Neural progenitor cell (in vitro differentiated cells): ENCODE measurements at places on chromosomes 12 and 14. TPM values are rescaled to one million over a fixed set of nuclear protein-coding genes. Genes with fewer than 3 reads are reported as not detected.

The TBX3 gene
- total RNA-seq = not detected in 2 replicates

The ALG10 gene
- total RNA-seq = 20.5 and 28.5 TPM in 2 replicates

The CAPS2 gene
- 14.4 and 20.1 TPM in 2 replicates for total RNA-seq

The B4GALNT1 gene
- total RNA-seq = 0.28 and 1.1 TPM in 2 replicates

The VDR gene
- total RNA-seq = 0.09 TPM in 1 of 2 replicates, not detected in the other

The ISM2 gene
- 0.07 and 0.12 TPM in 2 replicates for total RNA-seq

The OR6C2 gene
- not detected in 2 replicates for total RNA-seq

The NPAS3 gene
- total RNA-seq = 0.25 TPM in 1 of 2 replicates, not detected in the other

The TCL1B gene
- 0.12 TPM in 1 of 2 replicates, not detected in the other for total RNA-seq

The CPNE8 gene
- total RNA-seq = 13.0 and 19.5 TPM in 2 replicates

The FOXA1 gene
- 0.06 and 0.99 TPM in 2 replicates for total RNA-seq

The LRTM2 gene
- total RNA-seq = 0.09 TPM in 1 of 2 replicates, not detected in the other
